Left renal cortex interstitium (tissue), 4 donors: ENCODE measurements at places on chromosomes 1 and 21. TPM values are rescaled to one million over a fixed set of nuclear protein-coding genes. Genes with fewer than 3 reads are reported as not detected.

- no peak for DNase-seq
These were observed 18.0 kb upstream of the VSIG8 start for GRCh38 chr1:159880430-159880829.

DNA sequence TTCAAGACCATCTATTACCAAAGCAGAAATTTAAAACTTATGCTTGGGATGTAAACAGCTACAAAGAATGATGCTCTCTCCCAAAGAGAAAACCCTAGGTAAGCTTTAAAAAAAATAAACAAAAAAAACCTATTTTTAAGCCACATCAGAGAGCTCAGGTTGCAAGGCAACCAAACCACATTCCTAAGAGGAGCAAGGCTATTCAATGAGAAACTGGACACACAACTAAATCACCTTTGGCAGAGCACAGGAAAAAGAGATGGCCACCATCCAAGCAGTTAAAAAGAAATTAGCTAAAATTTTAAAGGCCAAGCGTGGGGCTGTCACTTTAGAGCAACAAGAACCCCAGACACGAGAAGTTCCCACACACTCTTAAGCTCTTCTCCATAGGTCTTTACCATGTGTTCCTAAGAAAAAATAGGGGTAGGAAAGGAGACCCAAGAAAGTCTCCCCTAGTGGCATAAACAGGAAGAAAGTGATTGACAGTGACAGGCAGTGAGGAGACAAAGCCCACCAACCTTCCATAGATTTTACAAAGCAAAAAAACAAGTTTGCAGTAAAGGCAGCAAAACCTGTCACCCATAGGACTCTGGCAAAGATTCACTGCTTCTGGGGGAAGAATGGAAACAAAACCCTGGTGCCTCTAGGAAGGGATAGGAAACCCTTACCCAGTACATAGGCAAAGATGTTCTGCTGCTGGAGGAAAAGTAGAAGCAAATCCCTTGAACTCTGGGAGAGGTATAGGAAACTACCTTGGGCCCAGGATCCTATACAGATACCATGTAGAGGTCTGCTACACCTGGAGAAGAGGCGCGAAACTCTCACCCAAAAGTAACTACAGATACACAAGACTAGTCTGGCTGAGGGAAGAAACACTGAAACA is 68.5 kb downstream of the FOXJ3 start:
- DNase-seq = no peak

DNA sequence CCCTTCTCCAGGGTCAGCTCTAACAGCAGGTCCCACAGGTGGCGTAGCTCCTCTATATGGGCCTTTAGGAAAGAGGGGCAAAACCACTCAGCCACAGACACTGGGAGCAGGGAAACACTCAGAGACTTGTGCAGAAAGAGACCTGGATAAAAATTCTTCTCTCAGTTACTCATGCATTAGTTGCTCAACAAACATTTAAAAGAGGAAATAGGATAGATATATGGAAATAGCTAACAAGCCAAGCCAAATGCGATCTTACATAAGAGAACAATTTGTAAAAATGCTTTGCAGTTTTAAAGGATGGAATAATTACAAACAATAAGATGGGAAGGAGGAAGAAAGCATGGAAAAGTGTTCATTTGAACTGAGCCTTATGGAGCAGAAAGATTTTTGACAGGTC is 4.9 kb downstream of the SPTA1 start:
- no peak for DNase-seq

GRCh38 chr1:30664103-30664755 is 59.2 kb downstream of the MATN1 start:
- no peak for DNase-seq

GRCh38 chr1:51058858-51059257 is 43.2 kb upstream of the C1orf185 start:
- no peak for DNase-seq

GRCh38 chr1:24566236-24566867 is 10.5 kb downstream of the NCMAP start:
- DNase-seq = no peak

DNA sequence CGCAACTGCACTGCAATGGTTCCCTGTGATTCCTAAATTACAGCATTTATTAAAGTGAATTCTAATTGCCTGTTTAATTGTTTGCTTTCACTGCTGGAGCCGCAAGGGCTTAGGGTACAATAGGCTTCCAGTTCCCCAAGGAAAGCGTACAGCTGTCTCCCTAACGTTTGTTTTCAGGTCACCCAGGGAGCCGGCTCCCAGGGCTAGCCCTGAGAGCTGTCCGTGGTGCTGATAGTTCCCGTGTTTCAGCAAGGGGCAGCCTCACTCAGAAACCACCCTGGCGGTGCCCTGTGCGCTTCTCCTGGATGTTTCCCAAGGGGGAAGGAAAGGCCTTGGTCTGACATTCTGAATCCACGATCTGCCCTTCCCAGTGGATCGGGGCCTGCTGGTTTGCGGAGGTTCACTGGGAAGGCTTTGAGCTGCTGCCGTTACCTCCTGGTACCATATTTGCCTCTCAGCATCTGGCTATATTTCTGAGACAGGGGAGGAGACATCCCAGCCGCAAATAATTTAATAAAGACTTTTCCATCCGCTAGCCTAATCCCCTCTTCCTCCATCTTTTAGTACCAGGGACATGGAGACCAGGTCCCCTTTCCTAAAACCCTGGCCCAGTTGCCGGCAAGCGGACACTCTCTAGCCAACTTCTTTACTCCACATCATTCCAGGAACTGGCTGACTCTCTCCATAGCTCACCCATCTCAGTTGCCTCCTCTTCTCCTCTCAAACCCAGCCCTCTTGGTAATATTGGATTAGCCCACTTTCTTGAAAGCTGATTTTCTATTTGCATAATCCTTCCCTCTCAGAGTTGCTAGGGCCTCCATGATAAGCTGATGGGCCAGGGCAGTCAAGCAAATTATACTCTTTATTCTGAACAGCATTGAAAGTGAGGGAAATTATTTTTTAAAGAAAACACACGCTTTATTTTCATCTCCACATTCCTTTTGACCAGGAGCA is 149.0 kb downstream of the IGSF21 start:
- DNase-seq = peak; percentile 71

DNA sequence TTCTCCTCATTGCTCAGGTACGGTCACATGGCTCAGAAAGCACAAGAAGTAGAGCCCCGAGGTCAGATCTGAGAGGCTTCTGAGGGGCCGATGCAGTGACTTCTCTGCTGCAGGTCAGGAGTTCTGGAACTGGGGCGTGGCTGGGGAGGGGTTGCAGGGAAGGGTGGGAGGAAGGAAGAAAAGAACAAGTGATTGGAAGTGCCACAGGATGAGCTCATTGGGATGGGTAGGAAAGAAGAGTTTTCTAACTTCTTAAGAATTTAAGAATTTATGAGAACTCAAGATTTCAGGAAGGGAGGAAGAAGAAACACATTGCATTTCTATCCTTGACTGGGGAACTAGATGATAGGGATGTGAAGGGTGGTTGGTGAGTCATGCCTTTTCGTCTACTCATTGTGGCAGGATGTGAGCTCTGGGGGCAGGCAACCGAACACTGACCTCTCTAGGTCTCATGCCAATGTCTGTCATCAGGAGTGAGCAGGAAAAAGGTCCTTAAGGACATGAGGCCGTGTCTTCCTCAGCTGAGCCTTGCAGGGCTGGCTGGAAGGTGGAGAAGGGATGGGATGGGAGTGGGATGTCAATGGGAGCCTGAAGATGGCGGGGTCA is 497 bp downstream of the FCRLB start:
- DNase-seq = no peak

GRCh38 chr1:223845037-223845809 is 524 bp downstream of the TP53BP2 start:
- DNase-seq = peak; percentile 67

DNA sequence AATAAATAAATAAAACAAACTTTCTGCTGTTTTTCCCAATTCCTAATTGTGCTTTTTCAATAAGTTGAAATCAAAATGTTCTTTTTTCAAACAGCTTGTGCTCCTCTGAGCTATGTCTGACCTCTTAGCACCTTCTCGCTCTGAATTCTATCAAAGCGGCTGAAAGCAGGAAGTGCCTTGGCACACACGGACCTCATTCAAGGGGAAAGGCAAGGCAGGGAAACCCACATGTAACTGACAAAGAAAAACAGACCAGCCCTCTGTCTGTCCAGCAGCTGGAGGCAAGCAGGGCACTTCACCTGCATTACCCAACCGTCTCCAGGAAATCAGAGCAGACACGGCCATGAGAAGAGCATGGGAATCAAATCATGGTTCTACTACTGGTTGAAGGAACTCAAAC is 56.7 kb downstream of the PLPP3 start:
- no peak for DNase-seq

- no peak for DNase-seq
These were observed 9.1 kb upstream of the MATN1 start for GRCh38 chr1:30732277-30732996.

DNA sequence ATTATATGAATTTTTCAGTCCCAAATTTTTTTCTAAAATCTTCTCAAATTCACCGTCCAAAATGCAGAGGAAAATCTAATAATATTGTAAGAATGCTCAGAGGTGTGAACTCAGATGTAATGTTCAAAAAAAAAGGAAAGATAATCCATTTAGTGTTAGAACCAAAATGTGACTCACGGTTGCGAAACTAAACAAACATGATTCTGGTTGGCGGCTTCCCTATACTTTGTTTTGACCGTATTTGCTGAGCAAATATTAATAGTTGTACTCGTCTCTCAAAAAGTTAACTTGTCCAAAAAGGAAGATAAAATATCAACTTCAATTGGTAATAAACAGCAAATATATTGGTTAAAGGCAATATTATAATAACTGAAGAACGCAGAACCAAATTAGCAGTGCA is 34.4 kb downstream of the ZSWIM5 start:
- no peak for DNase-seq

DNA sequence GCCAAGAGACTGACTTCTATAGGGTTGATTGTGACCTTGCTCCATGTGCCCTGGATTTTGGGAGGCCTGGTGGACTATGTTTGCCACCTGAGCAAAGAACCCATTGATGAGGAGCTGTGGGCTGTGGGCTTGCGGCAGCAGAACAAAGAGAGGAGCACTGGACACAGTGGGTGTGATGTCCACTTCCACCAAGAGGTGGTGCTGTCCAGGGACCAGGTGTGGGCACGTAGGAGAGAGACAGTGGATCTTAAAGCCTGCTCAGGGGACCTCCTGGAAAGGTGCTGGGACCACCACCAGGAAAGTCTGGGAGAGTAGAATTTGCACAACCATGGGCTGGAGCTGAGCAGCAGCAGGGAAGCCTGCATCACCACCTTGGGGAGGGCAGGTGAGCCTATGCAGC is 106.7 kb upstream of the ETS2 start:
- DNase-seq = no peak

DNA sequence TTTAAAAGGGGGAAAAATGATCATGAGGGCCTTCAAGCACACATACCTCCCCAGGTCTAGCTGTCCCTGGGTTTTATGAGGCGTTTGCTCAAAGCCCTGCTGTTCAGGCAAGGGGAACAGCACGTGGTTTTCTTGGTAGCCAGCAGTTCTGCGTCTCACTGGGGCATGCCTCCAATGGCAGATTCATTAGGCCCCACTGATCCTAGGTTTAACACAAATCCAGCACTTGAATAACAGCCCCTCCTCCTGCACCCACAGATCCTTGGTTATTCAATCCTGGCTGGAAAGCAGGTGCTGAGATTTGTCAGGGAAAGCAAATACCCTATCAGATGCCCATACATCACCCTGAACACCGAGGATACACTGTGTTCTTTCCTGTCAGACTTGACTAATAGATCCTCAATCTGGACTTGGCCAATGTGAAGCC is 106.4 kb downstream of the ZC3H11B start:
- no peak for DNase-seq

The GUCA2B gene
- polyA plus RNA-seq = not detected

The LCE1A gene
- polyA plus RNA-seq = not detected
